ENCODE measurements at places on chromosomes 5 and 9.

- no peak for DNase-seq
These were observed 110.0 kb downstream of the SLC28A3 start for GRCh38 chr9:84230355-84231145.

DNA sequence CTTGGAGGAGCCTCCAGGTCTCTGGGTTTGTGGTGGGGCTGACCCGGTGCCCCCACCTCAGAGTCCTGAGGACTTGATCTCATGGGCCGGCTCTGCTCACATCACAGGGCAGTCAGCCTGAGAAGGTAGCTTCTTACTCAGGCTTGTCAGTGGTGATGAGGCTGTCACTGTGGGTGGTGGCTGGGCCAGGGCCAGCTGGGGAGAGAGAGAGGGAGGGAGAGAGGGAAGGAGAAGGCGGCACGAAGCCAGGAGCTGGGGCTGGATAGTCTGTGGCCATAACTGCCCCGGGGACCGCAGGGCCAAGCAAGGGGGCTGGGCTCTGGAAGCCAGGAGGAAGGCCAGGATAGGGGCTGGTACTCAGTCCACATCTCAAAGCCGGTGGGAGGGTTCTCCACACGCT, 6.5 kb downstream of the NTNG2 start:
- no peak for DNase-seq

GRCh38 chr5:10030219-10030831, 219.4 kb downstream of the ATPSCKMT start:
- DNase-seq, result no peak

DNA sequence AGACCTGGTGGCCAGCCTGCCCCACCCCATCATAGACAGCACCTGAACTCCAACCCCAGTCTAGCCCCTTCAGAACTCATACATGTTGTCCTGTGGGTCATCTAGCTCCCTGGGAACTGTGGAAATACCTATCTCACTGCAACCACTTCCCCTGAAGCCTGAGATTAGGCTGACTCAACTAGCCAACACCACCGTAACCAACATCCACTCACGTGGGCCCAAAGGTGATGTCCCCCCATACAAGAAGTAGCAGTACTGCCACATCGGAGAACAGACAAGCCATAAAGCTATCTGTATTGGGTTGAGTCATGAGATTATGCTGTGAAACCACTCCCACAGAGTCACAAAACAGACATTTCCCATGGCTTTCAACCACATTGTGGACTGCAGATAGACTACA, 46.6 kb downstream of the OSMR start:
- DNase-seq, result no peak

- no peak for DNase-seq
These were observed 2.1 kb downstream of the FBXW2 start for GRCh38 chr9:120791161-120791560.

DNA sequence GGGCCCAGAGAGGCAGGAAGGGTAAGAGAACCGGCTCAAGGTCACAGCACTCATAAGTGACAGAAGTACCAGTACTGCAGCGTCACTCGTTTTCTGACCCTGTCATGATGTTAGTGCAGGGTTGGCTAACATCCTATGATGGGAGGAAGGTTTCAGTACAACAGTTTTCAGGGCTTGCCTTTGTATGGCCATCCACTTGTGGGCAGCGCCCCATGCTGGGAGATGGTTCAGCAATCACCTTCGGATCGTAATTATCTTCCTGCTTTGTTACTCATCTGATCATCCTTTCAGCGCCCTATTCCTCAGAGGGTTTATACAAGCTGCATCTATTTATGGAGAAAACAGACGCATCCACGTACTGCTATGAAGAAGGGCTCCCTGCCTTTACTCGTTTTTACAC, 2.4 kb downstream of the MAP1B start:
- DNase-seq, result no peak

GRCh38 chr9:4510546-4511322, 20.5 kb downstream of the SLC1A1 start:
- no peak for DNase-seq

GRCh38 chr5:141966275-141966962, 2.5 kb upstream of the RNF14 start:
- no peak for DNase-seq

GRCh38 chr5:126398791-126399190, 24.4 kb upstream of the GRAMD2B start:
- DNase-seq, result no peak

DNA sequence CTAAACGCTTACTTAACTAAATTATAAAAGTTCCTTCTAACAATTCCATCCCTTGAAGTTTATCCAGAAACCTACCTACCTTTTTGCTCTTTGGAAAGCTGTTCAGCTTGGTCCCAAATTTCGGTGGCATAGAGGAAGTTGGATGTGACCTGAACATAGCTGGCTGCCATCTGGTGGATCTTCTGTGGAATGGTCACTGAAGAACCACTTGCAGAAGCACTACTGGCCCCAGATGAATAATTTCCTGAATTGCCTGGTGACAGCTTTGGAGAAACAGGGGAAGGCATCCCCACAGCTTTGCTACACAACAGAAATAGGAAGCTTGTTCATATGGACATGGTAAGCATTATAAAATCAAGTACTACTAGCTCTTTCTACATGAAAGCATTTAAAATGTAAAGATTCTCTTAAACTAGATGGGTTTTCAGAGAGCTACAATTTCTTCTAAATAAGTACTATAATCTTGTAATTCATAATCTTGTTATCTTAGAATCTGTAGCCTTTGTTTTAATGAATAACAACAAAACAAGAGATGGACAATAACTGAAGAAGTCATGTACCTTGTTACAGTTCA, 9.9 kb downstream of the LEAP2 start:
- no peak for DNase-seq

- no peak for DNase-seq
These were observed 50.6 kb downstream of the WHRN start for GRCh38 chr9:114454652-114455051.
